GM13976 (cell line): ENCODE measurements at places on chromosomes 3 and 15.

DNA sequence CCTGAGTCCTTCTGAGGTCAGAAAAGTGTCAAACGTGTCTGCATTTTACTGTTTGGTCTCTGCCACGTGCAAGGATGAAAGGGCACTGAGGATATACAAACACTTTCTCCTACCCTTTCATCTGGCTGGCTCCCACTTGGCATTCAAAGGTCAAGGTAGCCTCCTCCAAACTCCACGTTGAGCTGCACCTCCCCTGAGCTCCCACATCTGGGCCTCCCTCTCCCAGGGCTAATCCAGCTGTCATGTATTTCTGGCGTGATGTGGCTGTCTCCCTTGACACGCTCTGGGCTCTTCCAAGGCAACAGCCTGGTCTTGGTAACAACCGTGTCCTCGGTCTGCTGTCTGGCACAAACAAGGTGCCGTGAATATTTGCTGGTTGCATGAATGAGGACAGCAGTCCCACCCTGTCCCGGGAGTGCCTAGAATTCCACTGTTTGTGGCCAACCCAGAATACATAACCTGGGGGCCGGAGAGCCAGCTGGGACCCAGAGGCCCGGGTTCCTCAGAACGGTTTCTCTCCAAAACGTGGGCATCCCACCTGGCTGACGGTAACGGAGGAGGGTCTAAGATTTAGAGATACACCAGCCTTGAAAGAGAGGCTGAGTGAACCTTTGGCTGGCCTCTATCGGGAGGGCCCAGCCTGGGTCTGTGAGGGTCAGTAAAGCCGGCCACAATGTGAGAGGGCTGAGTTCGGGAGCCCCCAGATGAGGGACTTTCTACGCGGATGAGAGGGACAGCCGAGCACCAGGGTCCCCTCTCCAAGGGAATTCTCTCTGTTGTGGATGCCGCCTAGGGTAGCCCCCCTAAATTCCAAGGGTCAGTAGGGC lies 767 bp downstream of the GLT8D1 start:
- peak; percentile 32 for DNase-seq

GRCh38 chr15:47846128-47846868 lies 129.0 kb downstream of the SEMA6D start:
- no peak for DNase-seq

- no peak for DNase-seq
Observed at GRCh38 chr3:142215106-142215505, 10.3 kb downstream of the GK5 start.

DNA sequence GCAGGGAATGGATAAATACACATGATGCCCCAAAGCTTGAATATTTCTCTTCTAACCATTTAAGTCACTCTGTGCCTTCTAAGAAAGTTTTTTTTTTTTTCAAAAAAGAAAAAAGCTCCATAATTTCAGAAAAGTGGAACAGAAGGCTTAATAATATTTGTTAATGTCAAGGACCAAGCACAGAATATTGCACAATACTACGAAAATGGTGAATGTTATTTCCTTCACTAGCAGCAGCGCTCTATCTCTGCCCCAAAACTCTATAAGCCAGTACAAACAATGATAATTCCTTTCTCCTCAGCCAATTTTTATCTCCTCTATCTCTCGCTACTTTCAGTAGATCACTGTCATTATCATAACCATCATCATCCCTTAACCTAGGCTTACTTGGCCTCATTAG lies 72.7 kb downstream of the FEZF2 start:
- DNase-seq, result no peak

- no peak for DNase-seq
Observed at GRCh38 chr3:37918627-37919026, 56.9 kb downstream of the CTDSPL start.

GRCh38 chr15:38670128-38671005 lies 105.8 kb upstream of the RASGRP1 start:
- DNase-seq, result no peak

DNA sequence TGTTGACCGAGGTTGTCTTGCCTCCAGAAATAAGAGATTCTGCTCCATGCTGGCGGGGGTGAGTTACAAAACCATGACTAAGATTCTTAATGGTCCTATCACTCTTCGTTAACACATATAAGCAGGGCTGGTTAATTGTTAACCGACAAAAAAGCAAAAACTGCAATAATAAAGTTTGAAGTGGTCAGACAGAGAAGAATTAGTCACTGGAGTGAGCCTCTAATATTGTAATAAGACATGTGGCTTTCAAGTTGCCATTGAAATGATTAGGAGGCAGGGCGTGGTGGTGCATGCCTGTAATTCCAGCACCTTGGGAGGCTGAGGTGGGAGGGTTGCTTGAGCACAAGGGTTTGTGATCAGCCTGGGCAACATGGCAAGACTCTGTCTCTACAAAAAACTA lies 78.4 kb upstream of the NR2F2 start:
- DNase-seq, result no peak

DNA sequence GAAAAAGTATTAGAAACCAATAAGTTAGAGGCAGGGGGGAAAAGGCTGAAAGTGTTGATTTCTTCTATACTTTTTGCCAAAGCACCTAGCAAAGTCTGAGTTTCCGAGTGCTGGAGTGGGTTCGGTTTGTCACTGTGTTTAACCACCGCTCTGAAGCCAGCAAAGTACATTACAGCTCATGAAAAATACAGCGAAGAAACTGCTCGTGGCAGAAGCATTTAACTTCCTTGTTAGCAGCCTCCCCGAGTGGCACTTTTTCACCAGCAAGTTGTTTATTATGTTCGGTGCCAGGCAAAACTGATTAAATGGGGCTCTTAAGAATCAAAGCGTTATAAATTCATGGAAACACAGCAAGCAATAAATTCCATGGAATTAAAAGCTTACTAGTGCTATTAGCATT lies 313.6 kb downstream of the FOXP1 start:
- no peak for DNase-seq

GRCh38 chr3:193509103-193509965 lies 45.4 kb downstream of the ATP13A4 start:
- no peak for DNase-seq

DNA sequence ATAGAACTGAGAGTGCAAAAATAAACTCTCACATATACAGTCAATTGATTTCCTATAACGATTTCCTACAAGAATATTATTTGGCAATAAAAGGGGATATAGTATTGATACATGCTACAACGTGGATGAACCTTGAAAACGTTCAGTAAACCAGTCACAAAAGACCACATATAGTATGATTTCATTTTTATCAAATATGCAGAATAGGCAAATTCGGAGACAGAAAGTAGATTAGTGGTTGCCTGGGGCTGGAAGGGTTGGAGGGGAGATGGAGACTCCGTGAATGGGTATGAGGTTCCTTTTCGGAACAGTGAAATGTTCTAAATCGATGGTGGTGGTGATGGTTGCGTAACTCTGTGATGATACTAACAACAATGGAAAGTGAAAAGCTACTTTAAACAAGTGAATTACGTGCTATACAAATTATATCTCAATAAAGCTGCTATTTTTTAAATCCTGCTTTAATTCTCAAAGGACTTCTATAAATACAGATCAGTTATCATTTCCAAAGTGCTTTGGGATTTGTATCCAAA lies 6.0 kb downstream of the APOD start:
- DNase-seq, result no peak

GRCh38 chr15:101536166-101536874 lies 46.8 kb upstream of the PCSK6 start:
- no peak for DNase-seq

DNA sequence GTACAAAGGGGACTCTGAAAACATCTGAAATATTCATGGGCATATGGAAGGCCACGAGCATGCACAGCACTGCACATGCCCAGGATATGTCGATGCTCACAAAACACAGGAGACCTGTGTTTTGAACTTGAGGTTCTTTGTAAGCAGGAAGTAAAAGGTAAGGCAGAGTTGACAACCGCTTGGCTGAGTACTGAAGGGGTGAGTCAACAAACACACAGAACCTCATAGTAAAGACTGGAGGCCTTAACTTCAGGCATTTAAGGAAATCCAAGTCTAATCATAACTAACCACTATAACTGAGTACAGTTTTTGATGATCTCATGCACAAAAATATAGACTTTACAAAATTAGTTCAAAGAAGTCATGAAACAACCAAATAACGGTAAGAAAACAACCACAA lies 80.6 kb downstream of the MYO9A start:
- no peak for DNase-seq

DNA sequence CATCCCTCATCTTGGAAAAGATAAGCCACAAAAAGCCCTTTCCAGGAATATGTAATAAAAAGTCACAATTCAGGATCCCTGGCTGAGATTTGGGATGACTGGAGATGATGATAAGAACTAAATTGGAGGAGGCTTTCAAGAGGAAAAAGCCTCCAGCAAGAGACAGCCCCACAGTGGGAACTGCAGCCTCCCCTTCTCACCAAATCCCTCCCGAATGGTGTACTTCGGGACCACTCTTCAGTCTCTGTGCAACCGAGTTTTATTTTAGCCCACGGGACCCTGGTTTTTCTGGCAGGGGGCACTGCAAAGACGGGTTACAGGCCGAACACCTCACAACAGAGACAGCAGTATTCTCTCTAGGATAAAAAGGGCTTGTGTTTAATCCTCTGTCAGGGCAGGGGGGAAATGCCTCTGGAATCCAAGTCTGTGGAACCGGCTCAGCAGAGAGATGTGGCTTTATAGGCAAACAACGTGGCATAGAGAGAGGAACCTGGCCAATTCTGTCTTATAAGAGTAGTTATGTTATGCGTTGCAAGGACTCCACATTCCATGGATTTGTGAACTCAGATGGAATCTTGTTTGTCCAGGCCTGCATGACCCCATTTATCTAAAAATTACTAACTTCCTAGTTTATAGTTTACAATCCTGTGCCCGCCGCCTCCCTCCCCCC lies 1.2 kb upstream of the LMCD1 start:
- no peak for DNase-seq

GRCh38 chr3:120173056-120173675 lies 78.9 kb upstream of the GSK3B start:
- DNase-seq, result no peak
